ENCODE measurements at places on chromosomes 1 and 21.

GRCh38 chr1:239944666-239945065, 147.0 kb upstream of the FMN2 start:
- no peak for DNase-seq

- no peak for DNase-seq
These were observed 26.8 kb upstream of the MACF1 start for GRCh38 chr1:39177706-39178105.

GRCh38 chr1:21902026-21903012, 34.8 kb downstream of the HSPG2 start:
- DNase-seq = no peak

DNA sequence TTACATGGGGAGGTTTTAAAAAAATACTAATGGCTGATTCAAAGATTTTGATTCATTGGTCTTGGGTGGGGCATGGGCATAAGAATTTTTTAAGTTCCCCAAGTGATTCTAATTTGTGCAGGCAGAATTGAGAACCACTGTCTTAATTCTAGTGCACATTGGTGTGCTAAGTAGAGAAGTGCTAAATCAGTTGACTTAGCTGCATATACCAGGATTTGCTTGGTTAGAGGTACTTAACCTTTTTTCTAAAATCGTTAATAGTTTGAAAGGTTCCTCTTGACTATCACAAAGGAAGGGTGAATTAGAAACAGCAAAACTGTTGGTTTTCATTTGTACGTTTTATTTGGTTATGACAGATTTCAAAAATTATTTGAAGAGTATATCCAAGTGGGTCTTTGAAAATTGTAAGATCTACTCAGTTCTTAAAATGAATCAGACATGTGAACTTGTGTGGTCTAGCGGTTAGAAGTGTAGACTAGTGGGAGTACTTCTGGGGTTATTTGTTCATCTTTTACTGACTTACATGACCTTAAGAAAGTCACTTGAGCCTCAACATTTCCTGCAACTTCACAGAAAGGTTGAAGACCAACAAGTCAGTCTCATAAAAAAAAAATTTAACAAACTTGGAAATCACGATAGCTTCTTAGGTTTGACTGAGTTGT, 66.7 kb downstream of the RPAP2 start:
- no peak for DNase-seq

- DNase-seq = no peak
These were observed 71.5 kb upstream of the BCL10 start for GRCh38 chr1:85347908-85348307.

DNA sequence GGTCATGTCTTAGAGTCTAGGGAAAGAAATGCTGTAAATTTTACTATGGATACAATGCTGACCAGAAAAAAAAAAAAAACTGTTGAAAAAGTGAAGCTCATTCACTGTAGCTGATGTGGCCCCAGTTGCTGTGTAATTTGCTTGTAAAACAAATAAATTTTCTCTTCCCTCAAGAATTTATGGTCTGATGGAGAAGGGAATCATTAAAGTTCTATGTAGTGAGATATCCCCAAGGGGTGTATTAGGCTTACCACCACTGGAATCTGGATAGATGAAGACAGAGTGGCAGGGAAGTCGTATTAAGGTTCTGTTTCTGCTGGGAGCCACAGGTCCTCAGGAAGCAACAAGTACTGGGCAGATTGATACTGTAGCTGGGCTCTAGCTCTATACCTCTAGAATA, 860.0 kb downstream of the LTN1 start:
- DNase-seq = no peak

DNA sequence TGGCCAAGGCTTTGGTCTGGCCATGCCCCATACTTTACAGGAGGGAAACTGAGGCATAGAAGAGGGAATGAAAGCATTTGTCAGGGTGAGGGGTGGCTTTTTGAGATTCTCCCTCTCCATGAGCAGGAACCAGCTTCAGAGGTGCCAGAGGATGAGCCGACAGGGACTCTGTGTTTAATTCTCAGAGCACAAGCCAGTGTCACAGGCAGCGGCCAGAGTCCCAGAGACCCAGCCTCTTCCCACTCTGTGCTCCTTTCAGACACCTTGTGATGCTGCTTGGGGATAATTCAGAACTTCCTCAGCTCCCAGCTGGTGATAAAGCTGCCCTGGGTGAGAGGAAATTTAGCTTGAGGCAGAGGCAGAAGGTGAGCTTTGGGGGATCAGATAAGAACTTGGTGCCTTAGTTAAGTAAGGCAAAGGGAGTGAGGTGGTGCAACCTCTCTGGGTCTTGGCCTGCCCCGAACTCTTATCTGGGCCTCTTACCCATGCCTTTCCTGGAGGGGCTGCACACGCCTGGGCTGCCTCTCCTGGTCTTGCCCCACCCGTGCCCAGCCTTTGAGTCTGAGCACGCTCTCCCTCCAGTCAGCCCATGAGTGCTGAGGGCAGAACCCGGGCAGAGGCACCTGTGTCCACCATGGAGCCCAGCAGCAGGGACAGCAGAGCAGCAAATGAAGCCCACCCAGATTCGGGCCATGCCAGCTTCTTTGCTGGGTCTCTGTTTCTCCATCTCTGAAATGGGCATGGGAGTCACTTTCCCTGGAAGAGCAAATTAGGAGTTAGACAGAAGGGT, 175.6 kb upstream of the C1orf174 start:
- DNase-seq = no peak

DNA sequence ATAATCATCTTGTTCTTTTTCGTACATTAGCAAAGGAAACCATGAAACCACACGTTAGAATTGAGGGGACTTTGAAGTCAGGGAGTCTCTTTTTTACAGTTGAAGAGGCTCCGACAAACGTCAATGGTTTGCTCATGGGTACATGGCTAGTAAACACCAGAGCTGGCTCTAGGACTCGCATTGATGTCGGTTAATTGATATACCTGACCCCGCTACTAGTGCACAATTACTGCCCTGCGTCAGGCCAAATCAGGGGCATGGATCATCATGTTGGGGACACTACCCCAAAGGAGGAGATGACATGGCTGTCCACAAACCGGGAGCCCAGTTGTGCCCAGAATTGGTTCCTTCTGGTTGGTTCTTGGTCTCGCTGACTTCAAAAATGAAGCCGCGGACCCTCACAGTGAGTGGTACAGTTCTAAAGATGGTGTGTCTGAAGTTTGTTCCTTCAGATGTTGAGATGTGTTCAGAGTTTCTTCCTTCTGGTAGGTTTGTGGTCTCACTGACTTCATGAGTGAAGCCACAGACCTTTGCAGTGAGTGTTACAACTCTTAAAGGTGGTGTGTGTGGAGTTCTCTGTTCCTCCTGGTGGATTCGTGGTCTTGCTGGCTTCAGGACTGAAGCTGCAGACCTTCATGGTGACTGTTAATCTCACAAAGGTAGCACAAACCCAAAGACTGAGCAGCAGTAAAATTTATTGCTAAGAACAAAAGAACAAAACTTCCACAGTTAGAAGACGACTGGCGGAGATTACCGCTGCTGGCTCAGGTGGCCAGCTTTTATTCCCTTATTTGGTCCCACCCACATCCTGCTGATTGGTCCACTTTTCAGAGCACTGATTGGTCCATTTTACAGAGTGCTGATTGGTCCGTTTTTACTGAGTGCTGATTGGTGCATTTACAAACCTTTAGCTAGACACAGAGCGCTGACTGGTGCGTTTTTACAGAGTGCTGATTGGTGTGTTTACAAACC, 126.9 kb upstream of the ERRFI1 start:
- no peak for DNase-seq

GRCh38 chr1:226428791-226429461, 21.0 kb upstream of the PARP1 start:
- DNase-seq = no peak

DNA sequence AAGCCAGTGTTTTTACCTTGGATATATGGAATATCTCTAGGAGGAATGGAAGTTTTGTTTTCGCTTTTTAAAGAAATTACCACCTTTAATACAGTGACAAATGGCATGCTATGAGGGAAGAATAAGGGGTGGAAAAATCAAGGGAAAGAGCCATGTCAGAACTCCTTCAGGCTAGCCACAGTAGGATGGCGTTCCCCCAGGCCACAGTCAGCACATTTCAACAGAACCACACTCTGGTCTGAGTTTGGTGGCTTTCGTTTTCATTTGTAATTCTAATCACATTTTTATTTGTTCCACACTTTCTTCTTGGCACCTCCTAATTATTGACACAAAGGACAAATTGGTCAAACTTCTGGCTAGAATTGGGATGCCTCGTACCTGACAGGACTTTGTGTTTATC, 60.3 kb upstream of the RCOR3 start:
- no peak for DNase-seq

GRCh38 chr1:183730107-183730724, 74.7 kb upstream of the RGL1 start:
- no peak for DNase-seq

GRCh38 chr1:11783556-11783955, 21.6 kb downstream of the C1orf167 start:
- no peak for DNase-seq

DNA sequence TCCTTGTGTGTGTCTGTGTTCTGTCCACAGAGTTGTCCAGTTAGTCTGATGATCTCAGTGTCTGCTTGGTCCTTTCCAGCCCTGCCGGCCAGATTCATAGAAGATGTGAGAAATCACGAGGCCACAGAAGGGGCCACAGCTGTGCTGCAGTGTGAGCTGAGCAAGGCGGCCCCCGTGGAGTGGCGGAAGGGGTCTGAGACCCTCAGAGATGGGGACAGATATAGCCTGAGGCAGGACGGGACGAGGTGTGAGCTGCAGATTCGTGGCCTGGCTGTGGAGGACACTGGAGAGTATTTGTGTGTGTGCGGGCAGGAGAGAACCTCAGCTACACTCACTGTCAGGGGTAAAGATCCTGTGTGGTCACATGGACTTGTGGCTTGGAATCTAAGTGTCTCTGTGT, 95.8 kb downstream of the OBSCN start:
- DNase-seq = no peak

GRCh38 chr1:199561334-199561733, 466.2 kb upstream of the NR5A2 start:
- DNase-seq = no peak

DNA sequence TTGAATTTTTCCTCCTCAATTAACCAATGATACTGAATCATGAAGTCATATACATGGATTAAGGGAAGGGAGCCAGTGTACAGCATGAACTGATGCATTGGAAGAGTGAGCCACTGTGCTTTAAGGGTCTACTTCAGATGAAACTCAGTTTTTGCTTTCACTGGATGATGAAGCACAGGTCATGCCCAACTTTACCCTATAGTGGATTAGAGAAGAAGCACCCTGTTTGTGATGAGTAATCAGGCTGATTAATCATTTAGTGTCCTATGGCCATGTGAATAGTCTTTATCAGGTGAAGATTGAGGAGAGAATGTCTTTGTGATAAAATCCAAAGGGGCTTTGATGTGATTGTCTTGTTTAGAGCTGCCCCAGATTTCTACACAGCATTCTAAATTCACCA, 24.7 kb upstream of the LAMC1 start:
- DNase-seq = no peak

- no peak for DNase-seq
These were observed 166.8 kb upstream of the IVNS1ABP start for GRCh38 chr1:185483664-185484450.
